Stimulated activated CD8-positive, alpha-beta memory T cell treated with anti-CD3 and anti-CD28 coated beads, Interleukin-4, amount 100 ng/mL, for 24 hours (primary cell): ENCODE measurements at places on chromosomes 2 and 18.

DNA sequence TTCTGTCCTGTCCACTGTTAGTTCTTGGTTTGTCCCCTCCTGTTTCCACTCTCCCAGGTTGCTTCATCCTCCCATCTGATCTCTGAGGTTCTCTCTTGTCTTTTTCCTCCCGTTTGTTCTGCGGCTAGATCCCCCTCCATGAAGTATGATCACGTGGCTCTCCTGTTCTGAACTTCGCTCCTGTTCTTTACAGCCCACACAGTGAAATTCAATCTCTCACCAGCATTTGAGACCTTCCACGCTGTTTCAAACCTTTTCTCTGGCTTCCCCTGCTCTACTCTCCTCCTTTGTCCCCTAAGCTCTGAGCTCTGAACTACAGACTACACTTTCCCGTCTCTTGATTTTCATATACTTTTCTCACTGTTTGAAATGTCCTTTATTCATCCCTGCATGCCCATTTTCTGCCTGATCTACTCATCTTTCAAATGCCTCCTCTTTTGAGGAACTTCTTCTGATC lies 83.5 kb downstream of the OSBPL6 start:
- no peak for DNase-seq

DNA sequence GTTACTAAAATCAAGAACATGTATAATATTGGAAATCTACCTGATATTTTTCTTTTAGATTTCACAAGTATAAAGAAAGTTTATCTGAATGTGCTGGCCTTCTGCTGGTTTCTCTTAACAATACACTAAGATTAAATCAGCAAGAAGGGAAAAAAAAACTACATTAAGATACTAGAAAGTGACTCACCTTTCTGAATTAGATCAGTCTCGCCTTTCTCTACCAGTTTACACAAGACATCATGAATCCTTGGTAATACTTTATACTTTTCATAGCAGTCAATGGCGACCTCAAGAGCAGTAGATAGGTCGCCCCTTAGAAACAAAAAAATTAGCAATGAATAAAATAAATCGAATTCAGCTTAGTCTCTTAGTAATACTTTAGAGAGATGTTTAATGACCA lies 61.2 kb downstream of the LRPPRC start:
- DNase-seq = no peak

DNA sequence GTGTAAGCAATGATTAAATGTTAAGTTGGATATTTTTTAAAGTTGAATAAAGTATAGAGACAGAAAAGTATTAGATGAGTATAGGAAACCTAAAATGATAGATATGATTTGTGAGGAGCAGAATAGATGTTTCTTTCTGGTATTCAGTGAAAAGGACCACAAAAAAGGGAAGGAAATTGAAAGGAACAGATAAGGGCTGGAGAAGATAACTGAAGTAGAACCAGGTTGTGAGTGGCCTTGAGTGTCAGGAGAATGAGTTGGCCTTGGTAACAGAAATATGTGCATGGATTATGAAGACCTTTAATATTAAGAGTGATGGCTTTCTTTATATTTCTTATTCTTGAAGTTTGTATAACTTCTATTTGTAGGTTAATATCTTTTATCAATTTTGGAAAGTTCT lies 543.5 kb downstream of the METTL4 start:
- DNase-seq = no peak

- no peak for DNase-seq
These were observed 200.6 kb downstream of the TCF4 start for GRCh38 chr18:55387139-55387984.

- no peak for DNase-seq
These were observed 11.3 kb downstream of the CYTIP start for GRCh38 chr2:157432475-157433106.

DNA sequence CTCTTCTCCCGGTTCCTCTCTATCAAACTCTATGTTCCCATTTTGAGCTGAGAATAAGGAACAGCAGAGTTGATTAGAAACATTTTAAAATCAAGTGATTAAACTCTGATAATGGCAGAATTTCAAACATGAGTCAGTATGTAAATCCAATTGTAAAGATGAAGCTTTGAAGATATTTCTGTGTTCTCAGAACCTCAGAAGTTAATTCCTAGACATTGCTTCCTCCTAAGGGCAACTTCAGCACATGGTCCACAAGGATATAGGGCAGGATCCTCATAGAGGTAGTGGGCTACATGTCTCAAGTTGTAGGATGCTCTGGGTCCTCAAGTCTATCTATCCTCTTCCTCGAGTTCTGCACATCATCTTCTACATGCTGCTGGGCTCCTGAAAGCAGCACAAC lies 46.3 kb downstream of the QPCT start:
- no peak for DNase-seq

DNA sequence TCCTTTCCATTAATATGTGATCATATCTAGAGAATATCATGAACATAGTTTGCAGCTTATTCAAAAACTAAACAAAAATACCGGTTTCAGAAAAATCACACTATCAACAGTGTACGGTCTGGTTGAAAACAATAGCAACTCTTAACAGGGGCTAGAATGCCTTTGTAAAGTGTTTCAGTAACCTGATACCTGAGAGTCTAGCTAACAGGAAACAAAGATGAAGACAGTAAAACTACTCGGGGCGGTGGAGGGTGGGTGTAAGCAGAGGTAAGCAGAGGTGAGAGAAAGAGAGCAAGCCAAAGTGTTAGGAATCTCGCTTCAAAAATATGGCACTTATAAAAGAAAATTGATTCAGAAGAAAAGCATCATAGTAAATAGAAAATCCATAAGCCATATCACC lies 109.0 kb upstream of the RGPD4 start:
- no peak for DNase-seq

DNA sequence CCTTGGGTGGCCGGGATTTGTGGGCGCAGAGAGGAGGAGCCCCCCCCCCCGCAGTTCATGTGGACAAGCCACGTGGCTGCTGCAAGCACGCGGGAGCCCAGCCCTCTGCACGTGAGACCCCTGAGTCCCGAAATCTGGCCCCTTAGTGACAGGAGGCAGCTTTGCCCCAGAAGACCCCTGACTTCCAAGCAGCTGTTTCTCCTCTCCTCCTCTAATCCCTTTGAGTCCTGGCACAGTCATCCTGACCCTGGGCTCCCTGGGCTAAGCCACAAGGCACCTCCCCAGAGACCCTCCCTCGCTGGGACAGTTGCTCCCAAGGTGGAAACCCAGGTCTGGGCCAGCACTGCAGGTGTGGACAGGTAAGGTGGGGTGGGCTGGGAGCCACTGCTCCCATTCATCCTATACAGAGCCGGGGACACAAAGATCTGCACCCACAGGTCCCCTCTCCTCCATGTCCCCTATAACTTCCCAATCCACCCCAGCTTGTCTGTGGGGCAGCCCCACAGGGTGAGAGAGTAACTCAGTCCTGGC lies 923 bp downstream of the TEKT4 start:
- DNase-seq = no peak

DNA sequence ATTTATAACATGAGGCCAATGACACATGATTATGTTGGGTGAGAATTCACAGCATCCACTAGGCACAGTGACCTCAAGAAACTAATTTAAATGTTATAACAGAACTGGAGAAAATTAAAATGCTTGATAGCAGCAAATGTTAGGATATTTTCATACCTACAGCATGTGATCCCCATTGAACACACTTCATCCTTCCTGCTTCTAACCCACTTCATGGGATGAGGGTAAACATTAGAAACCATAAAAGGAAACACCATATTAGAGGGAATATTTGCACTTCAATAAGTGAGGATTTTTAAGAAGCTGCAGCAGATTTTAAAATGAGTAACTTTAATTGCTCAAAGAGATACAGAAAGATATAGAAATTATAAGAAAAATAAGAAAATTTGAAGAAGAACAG lies 117.1 kb downstream of the FSHR start:
- no peak for DNase-seq

- no peak for DNase-seq
These were observed 431.3 kb upstream of the SPRED2 start for GRCh38 chr2:65863713-65864112.

DNA sequence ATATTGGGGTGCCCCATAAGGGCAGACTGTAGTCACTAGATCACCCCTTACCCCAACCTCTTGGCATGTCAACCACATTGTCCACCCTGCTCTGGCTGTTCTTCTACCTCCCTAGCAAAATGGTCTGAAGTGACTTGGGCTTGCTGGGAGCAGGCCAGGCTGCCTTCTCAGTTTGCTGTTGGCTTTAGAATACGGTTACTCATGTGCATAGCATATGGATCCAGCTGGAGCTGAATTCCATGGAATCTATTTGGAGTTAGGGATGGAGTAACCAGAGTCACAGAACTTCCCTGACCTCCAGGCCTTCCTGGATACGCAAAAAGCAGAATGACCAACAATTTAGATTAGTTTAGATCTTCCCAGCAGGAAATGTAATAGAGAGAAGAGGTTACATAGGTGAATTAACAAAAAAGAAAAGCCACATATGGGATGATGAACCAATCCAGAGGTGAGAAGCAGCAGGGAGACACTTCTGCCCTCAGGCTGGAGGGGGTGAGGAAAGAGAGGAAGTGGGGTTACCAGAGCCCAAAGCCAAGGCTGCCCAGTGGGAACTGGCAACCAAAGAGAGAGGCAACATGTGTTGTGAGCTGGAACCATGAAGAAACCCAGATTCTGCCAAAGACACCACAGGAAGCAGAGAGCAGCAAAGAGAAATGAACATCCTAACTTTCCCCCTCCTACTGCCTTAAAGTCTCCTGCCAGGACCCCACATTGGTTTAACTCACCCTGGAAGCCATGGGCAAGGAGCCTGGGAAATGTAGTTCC lies 26.1 kb downstream of the PKDCC start:
- no peak for DNase-seq

DNA sequence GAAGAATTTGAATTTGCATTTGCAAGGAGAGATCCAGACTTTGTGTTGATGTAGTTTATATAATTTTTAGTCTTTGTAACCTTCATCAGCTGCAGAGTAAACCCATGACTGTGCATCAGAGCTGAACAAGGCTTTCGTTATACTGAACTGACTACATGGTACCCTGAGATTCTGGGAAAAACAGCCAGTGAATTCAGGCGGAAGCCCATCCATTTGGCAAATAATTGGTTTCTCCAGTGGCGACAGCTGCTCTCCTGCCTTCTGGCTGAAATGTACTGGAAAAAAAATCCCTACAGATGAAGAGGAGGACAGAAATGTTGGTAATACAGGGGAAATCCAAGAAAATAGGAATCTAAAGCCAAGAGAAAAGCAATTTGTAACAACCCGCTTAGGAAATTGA lies 657.5 kb upstream of the CDH7 start:
- DNase-seq = no peak

- DNase-seq = no peak
These were observed 21.5 kb downstream of the GPR155 start for GRCh38 chr2:174465327-174465726.

DNA sequence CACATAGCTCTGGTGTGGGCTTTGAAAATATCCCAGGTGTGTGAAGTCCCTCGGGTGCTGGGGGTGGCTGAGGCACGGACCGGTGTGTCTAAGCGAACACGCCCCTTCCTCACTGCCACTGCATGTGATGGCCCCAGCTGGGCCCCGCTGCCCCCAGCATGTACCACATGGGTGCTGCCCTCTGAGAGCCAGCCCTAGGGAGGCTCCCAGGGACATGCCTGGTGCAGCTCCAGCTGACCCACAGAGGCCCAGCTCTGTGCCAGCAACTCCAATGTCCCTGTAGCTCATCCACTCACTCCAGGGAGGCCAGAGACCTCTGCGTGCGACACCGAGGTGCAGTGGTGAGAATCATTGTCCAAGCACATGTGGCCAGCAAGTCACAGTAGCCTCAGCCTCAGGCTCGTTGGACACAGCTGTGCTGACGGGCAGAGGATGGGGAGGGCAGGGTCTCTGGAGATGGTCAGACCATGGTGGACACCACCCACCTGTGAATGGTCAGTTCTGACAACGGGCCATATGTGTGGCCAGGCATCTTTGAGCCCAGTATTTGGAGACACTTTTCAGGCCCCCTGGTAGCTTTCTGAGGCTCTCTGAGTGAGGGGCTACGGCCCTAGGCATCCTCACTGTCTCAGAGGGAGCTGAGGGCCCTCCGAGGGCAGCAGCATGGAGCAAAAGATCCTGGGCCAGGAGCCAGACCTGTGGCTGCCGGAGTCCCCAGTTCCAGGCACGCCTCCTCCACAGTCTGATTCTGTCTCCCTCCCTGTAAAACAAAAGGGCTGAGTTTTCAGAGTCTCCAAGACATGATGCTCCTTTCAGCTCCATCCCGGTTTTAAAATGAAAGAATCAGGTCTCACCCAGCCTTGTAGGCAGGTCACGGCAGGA lies 220.7 kb downstream of the NDUFA10 start:
- DNase-seq = no peak
